ENCODE measurements at places on chromosomes 13 and 19.

DNA sequence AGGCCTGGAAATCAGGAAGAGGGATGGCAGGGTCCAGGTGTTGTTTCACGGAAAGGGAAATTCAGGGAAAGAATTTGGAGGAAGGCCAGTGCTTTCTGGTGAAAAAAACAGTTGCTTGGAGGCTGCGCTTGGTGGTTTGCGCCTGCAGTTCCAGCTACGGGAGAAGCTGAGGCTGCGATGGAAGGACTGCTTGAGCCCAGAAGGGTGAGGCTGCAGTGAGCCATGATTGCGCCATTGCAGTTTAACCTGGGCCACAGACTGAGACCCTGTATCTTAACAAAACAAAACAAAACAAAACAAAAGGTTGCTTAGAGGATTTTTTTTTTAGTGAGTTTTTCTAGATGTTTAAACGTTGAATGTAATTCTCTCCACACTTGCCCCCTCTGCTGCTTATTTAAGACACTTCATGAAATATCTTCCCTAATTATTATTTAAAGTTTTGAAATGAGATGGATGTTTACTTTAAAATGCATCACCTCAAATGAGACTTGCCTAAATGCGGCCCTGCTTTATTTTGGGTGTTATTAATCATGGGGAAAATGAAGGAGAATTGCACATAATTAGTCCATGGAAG lies 75.4 kb upstream of the TRPC4 start:
- DNase-seq, result no peak

DNA sequence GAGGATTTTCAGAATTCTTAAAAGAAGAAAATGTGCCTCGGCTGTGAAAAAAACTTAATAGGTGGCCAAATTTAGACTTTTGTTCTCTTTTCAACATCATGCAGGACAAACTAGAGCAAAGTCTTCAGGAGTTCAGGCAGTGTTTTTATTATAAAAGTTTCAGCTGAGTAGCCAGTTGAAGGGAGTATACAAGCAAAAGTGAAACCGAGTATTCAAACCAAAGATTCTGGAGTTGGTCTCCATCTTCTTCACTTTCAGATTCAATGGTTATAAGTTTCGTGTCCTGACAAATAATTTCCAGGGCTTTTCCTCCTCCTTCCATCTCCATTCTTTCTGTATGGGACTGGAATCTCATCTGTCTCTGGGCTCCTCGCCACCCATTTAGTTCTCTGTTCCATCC lies 379.7 kb downstream of the GPC5 start:
- DNase-seq, result no peak

- DNase-seq, result no peak
These were observed 8.4 kb upstream of the SUPT20H start for GRCh38 chr13:37067874-37068273.

- peak; percentile 63 for DNase-seq
These were observed 47.2 kb upstream of the LDLR start for GRCh38 chr19:11041966-11042627.

DNA sequence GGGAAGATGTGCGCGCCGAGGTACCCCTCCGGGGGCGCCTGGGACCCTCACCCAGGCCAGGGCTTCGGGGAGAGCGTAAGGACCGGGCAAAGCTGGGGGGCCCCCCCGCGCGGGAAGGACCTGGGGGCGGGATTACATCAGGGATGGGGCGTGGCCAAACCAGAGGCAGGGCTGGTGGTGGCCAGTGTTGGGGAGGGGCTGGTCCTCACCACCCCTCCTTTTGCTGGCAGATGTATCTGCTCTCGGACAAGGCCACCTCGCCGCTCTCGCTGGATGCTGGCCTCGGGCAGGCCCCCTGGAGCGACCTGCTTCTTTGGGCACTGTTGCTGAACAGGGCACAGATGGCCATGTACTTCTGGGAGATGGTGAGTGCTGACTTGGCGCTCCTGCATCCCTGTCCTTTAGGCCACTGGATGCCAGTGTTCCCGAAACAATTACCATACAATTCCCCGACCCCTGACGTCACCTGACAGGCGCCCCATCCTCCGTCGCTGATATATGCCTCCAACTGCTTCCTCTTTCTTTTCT lies 25.3 kb downstream of the TRPM4 start:
- DNase-seq, result no peak

- DNase-seq, result no peak
These were observed 72.0 kb upstream of the SERP2 start for GRCh38 chr13:44301639-44302015.
